NCI-H2107 (cell line): ENCODE measurements at places on chromosomes 7 and 10.

DNA sequence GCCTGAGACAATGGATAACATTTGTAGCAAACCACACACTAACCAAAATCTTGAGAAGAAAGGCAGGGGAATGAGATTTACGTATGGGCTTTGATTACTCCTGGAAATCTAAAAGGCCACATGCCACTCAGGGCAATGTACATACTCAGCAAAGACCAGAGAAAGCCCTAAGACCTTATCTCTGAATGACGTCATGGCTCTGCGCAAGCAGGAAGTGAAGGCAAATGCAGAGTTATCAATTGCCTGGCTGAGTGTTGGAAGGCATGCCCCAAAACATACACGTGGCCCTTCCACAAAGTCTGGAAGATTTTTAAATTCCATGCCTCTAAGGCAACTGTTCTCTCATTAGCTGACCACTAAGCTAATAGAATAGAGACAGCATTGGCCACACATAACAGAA lies 90.9 kb upstream of the NRBF2 start:
- DNase-seq: no peak

GRCh38 chr7:56175771-56176170 lies 59.6 kb upstream of the NUPR2 start:
- DNase-seq: no peak

DNA sequence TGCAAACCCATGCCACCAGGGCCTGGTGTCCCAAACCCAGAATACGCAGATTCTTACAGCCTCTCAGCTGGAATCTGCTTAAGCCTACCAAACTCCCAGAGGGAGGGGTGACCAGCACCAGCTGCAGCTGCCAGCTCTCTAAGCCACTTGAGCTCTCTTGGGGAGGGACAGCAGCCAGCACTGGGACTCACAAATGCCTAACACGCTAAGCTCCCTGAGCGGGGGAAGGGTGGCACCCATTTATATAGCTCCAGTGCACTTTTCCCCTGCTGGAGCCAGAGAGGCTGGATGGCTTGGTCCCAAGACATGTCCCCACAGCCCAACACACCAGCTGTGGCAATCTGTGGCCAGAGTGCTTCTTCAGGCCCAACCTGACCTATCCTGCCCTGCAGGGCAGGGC lies 326.8 kb upstream of the NRG3 start:
- DNase-seq: no peak

GRCh38 chr10:96413151-96413787 lies 54.5 kb upstream of the OPALIN start:
- no peak for DNase-seq

DNA sequence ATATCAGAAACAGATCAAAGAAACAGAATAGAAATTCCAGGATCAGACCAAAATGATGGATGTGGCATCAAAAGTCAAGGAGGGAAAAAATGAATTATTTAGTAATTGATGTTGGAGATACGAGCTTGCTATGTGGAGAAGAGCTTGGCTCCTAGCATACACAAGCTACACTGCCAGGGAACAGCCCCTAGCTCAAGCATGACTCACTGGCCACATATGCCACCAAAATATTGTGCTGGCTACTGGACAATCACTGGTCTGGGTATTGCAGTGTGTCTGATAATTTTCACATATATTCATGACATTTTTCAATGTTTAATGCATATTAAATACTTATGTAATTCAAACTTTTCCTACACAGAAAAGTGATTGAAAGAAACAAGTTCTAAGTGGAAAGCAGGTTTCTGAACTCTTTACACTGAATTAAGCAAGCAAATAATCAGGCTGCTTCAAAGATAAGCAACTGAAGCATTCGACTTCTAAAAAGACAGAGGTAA lies 59.3 kb downstream of the OAT start:
- no peak for DNase-seq

DNA sequence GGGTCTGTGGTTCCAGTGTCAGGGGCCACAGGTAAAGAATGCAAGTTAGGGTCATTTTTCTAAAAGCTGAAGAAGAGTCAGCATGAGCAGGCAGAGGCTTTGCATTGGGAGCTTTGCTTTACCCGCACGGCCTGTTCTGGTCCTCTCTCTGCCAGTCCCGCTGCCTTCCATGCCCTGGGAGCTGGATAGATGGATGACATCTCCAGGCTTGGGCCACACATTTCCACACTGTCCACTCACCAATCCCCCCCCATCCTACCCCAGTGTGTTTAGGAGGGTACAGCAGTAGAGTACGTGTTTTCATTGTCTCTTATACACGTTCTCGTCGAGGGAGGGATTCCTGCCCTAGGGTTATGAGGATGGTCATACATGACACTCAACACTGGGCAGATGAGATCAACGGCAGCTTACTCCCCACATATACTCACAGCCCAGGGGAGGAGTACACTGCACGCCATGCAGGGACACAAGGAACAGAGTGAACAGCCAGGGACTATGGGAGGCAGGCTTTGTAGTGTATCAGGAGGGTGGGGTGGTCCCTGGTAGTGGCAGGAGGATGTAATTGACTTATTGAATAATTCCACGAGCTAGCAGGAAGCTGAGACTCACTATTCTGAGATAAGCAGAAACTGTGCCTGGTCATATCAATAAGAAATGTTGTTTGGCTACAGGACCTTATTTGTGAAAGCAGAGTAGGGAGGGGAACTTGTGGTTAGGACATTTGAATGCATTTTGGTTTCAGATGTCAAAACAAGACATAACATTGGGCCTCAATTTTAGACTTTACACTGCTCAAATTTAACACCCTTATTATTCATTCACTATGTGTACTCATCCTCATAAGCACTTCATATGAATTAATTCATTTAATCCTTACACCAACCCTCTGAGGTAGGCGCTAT lies 36.6 kb downstream of the PLPP4 start:
- DNase-seq: no peak

DNA sequence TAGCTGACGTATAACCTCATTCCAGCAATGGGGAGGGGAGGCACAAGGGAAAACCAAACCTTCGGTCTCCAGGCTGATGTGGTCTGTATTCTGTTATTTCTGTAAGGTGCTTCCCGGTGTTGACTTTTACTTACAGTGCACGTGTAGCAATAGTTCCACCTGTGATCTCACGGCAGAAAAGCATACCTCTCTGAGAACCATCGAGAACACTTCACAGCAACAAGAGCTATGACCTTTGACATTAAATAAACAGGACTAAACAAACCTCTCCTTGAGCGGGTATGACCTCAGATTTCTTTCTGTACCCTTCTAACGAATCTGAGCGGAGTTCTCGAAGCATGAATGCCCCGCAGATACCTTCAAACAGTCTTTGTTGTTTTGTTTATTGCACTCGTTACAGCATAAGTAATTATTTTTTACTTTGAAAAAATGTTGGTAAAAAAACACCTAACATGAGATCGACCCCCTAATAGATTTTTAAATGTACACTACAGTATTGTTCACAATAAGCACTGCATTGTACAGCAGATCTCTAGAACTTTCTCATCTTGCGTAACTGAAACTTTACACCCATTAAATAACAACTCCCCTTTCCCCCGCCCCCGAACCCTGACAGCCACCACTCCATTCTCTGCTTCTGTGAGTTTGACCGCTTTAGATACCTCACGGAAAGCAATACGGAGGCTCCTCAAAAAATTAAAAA lies 282.3 kb downstream of the GATA3 start:
- no peak for DNase-seq

DNA sequence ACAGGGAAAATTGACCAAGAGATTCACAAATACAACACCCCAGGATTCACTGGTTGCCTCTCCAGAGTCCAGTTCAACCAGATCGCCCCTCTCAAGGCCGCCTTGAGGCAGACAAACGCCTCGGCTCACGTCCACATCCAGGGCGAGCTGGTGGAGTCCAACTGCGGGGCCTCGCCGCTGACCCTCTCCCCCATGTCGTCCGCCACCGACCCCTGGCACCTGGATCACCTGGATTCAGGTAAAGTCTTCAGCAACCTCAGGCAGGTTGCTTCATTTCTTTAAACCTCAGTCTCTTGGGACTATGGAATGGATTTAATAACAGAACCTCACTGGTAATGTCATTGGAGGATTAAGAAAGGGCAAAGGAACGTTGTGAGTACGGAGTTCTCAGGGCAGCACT lies 206.9 kb upstream of the C7orf33 start:
- no peak for DNase-seq

DNA sequence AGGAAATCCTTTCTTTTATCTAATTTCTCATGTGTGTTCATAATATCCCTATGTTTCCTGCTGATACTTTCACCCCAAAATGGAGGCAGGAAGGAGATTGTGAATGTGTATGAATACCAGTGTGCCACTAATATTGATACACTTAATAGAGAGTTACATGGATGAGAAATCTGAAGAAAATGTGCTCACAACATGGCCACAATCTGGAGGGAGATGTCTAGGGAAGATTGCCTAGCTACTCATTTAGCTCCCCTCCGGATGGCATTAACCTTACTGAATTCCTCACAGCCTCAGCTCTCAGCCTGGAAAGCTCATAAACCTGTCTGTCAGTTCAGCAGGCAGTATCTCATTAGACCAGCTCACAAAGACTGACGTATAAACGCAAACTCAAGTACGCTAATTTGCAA lies 23.4 kb upstream of the DMTF1 start:
- no peak for DNase-seq

DNA sequence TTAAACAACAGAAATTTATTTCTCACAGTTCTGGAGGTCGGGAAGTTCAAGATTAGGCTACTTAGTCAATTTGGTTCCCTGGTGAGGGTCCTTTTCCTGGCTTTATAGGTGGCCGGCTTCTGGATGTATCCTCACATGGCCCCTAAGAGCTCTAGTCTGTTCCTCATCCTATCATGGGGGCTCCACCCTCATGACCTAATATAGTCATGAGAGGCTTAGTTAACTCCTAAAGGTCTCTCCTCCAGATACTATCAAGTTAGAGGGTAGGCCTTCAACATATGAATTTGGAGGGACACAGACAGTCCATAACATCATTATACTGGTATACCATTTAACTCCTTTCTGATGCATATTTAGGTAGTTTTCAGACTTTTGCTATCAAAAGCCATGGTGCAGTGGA lies 7.6 kb downstream of the MAPK8 start:
- no peak for DNase-seq

DNA sequence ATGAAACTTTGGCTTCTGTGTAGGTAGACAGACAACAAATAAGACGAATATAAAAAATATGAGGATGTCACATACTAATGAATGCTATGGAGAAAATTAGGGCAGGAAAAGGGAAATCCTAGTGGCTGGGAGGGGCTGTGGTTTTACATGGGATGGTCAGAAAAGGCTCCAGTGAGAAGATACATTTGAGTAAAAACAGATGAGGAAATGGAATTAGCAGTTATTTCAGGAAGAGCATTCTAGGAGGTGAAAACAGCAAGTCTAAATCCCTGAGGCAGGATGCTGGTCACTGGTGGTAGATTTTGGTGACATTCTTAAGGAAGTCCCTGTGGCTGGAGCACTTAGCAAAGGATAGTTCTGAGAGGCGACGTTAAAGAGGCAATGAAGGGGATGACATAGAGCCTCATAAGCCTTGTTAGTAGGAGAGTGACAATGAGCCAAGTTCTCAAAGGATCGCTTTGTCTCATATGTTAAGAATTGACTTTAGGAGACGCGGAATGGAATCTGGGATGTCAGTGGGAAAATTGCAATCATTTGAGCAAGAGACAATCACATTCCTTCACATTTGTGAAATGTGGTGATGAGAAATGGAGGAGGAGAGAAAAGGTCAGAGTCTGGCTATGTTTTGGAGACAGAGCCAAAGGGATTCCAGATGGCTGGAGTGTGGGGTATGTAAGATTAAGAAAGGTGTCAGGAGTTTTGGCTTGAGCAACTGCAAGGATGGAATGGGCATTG lies 384.7 kb upstream of the FZD8 start:
- DNase-seq: no peak

DNA sequence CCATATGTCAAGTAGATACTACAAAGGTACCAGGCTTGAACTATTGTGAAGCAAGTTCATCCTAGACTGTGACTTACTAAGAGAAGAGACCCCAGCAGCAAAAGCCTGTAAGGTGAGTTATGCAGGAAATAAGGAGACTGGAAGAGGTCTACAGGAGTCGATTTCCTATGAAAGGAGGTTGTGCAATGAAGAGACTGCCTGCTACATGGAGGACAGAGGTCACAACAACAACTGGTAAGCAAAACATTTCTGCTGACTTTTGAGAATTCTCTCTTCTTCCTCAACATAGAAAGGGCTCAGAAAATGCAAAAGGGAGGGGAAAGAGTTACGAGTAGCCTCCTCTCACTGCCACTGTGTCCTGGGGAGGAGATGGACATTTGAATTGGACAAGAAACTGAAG lies 42.4 kb downstream of the PDK4 start:
- no peak for DNase-seq

DNA sequence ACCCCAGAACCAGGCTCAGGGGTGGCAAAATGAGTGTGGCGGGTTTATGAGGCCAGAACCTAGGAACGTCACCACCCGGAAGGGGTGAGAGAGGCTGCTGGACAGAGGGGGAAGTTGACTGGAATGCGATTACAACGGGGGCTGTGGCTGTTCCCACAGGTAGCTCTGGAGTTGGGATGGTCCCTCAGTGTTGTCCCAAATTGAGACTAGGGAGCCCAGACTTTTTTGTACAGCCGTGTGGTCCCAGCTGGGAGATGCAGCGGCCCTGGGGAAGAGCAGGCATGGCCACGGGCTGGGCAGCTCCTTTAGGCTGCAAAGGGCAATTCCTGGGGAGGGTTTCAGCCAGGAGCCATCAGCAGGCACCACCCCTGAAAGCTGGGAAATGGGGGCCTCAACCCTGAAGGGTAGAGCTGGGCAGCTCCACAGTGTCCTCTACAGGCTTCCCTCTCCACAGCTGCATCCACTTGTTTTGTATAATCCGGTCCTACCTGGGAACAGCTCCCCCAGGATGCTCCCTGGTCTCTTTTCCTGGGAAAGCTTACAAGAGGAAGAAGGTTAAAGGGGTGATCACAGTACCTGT lies 11.0 kb upstream of the GDF10 start:
- DNase-seq: no peak

GRCh38 chr7:130505753-130506152 lies 13.9 kb downstream of the MEST start:
- DNase-seq: no peak

GRCh38 chr7:85570898-85571297 lies 384.0 kb upstream of the SEMA3D start:
- DNase-seq: no peak

DNA sequence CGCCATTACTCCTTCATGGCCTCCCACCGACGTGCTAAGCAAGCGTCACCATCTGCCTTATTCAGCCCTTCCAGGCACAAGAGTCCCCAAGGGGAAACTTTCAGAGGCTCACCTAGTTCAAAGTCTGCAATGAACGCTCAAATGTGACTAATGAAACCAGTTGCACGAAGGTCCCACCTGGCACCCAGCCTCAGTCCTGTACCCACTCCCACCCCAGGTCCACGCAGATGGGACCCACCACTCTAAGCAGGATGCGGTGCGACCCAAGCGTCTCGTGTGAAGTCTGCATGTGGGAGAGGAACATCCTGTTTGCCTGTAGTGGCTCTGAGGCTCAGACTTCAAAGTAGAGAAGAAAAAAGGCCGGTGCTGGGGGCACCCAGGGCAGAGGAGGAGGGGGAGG lies 40.3 kb downstream of the RGS10 start:
- DNase-seq: no peak
